ENCODE measurements at places on chromosomes 6 and 20. TPM values are rescaled to one million over a fixed set of nuclear protein-coding genes. Genes with fewer than 3 reads are reported as not detected.

- no peak overlapping the region for H3K4me3 ChIP-seq
- H3K27me3 ChIP-seq: no peaks in the 10 kb centered on the region
- no peaks in the 10 kb centered on the region for H3K36me3 ChIP-seq
- DNase-seq: no peak
- no peaks in the 10 kb centered on the region for H3K4me1 ChIP-seq
- H3K27ac ChIP-seq: no peak overlapping the region
These were observed 37.8 kb upstream of the STXBP5 start for GRCh38 chr6:147166360-147166944.

- peaks cover 22% of the 10 kb centered on the region for H3K36me3 ChIP-seq
- H3K27ac ChIP-seq: no peak overlapping the region
- no peak for DNase-seq
- H3K4me3 ChIP-seq: no peak overlapping the region
- H3K27me3 ChIP-seq: no peaks in the 10 kb centered on the region
These were observed 4.0 kb downstream of the FUCA2 start for GRCh38 chr6:143507358-143508145.

SFTA2 gene
- total RNA-seq: not detected

TP53TG5 gene
- not detected for total RNA-seq

Measured in activated CD4-positive, alpha-beta T cell treated with anti-CD3 and anti-CD28 coated beads, Interleukin-2, amount 10 ng/mL, durations not matched to agents 24 days and 14 days (primary cell).